ENCODE measurements at places on chromosomes 11 and 22.

GRCh38 chr11:101126551-101127196 lies 2.9 kb downstream of the PGR start:
- H3K36me3 ChIP-seq: no peaks in the 10 kb centered on the region
- H3K27me3 ChIP-seq: no peaks in the 10 kb centered on the region
- no peak for DNase-seq
- H3K4me1 ChIP-seq: no peaks in the 10 kb centered on the region
- no peak overlapping the region for H3K27ac ChIP-seq
- H3K4me3 ChIP-seq: no peak overlapping the region

- H3K27me3 ChIP-seq: peaks cover 8% of the 10 kb centered on the region
- no peak overlapping the region for H3K4me3 ChIP-seq
- no peak overlapping the region for H3K27ac ChIP-seq
- no peaks in the 10 kb centered on the region for H3K36me3 ChIP-seq
Measured at GRCh38 chr11:44398266-44399030, 88.5 kb upstream of the ALX4 start.

DNA sequence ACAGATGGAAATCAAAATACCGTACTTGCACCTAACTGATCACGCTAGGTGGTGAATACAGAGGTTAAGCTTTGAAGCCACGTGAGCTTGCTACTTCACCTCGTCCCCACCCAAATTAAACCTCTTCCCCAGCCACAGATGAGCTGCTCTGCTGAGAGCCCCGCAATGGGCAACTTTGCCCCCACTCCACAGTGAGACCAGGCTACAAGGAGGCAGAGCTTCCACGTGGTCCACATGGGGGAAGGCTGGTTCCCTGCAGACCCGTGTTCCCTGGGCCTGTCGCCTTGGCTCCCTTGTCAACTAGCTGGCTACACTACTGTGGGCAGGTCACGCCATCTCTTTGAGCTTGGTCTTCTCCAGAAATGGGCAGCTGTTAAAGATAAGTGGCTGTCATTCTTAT lies 10.9 kb downstream of the CD5 start:
- no peaks in the 10 kb centered on the region for H3K36me3 ChIP-seq
- no peak for DNase-seq
- no peak overlapping the region for H3K27ac ChIP-seq
- no peaks in the 10 kb centered on the region for H3K27me3 ChIP-seq
- no peak overlapping the region for H3K4me3 ChIP-seq

DNA sequence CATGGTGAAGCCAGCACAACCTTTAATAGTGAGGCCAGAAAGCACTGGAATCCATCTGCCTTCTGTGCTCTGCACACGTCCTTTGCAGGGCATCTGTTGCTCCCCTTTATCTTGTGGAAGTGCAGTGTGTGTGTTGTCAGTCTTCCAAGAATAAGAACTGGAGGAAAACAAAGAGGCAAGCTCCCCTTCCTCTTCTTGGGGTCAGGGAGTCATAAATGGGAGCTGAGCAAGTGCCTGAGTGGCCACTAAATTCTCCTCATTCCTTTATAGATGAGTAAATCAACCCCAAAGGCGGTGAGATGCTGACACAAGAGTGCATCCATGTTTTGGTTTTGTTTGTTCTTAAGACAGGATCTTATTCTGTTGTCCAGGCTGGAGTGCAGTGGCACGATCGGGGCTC lies 38.3 kb downstream of the WT1 start:
- DNase-seq: no peak
- H3K27ac ChIP-seq: no peak overlapping the region
- peaks cover 20% of the 10 kb centered on the region for H3K27me3 ChIP-seq
- H3K36me3 ChIP-seq: no peaks in the 10 kb centered on the region
- no peaks in the 10 kb centered on the region for H3K4me1 ChIP-seq

- no peak overlapping the region for H3K4me3 ChIP-seq
- no peaks in the 10 kb centered on the region for H3K4me1 ChIP-seq
Measured at GRCh38 chr11:23765682-23766252, 731.1 kb upstream of the LUZP2 start.

- H3K36me3 ChIP-seq: no peaks in the 10 kb centered on the region
- H3K27ac ChIP-seq: no peak overlapping the region
- H3K4me1 ChIP-seq: peaks cover 9% of the 10 kb centered on the region
- H3K4me3 ChIP-seq: no peak overlapping the region
- H3K27me3 ChIP-seq: no peaks in the 10 kb centered on the region
Measured at GRCh38 chr22:17164392-17165024, 5.4 kb upstream of the HDHD5 start.

- no peak overlapping the region for H3K27ac ChIP-seq
- 0 out of 2 replicates have a peak, but pooled peaks cover 6% of the 10 kb centered on the region for H3K27me3 ChIP-seq
- no peaks in the 10 kb centered on the region for H3K36me3 ChIP-seq
- no peak for DNase-seq
Measured at GRCh38 chr22:33917744-33918406, 2.4 kb downstream of the LARGE1 start.

GRCh38 chr11:60717956-60718355 lies 6.6 kb upstream of the MS4A18 start:
- H3K4me3 ChIP-seq: no peak overlapping the region
- no peak overlapping the region for H3K27ac ChIP-seq
- H3K27me3 ChIP-seq: peaks cover 7% of the 10 kb centered on the region
- no peaks in the 10 kb centered on the region for H3K4me1 ChIP-seq
- no peak for DNase-seq
- H3K36me3 ChIP-seq: no peaks in the 10 kb centered on the region

DNA sequence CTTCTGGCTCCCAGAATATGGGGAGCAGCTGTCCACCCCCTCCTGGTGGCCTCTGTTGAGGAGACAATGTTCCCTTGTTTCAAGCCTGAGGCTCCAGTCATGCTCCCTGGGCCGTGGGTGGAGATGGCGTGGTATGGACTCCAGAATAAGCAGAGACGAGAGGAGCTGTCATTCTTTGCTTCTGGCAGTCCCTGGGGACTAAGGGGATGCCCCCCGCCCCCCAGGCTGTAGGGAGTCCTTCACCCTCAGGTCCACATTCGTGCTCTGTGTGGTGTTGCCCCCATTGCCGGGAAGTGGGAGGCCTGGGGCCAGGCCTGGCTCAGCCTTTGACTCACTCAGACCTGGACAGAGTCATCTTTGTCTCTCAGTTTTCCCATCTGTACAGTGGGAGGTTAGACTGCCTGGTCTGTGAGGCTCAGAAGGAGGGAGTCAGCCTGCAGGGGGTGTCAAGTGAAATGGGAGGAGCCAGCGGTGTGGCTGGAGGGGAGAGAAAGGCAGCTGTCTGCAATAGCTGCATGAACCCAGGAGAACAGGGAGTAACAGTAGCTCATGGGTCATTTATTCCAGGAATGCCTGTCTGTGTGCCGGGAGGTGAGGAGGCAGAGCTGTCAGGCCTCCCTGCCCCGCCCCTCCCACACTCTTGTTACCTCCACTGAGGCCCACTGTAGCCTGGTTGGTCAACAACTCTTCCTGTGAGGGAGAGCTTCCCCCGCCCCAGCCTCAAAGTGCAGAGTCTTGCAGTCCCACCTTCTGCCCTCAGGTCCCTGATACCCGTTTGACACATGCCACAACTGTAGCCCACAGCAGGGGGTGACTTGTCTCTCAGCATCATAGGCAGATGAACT lies 6.3 kb downstream of the ARHGEF17 start:
- no peak for DNase-seq
- H3K27me3 ChIP-seq: no peaks in the 10 kb centered on the region
- H3K4me3 ChIP-seq: no peak overlapping the region
- H3K4me1 ChIP-seq: peaks cover 32% of the 10 kb centered on the region
- no peaks in the 10 kb centered on the region for H3K36me3 ChIP-seq
- no peak overlapping the region for H3K27ac ChIP-seq

DNA sequence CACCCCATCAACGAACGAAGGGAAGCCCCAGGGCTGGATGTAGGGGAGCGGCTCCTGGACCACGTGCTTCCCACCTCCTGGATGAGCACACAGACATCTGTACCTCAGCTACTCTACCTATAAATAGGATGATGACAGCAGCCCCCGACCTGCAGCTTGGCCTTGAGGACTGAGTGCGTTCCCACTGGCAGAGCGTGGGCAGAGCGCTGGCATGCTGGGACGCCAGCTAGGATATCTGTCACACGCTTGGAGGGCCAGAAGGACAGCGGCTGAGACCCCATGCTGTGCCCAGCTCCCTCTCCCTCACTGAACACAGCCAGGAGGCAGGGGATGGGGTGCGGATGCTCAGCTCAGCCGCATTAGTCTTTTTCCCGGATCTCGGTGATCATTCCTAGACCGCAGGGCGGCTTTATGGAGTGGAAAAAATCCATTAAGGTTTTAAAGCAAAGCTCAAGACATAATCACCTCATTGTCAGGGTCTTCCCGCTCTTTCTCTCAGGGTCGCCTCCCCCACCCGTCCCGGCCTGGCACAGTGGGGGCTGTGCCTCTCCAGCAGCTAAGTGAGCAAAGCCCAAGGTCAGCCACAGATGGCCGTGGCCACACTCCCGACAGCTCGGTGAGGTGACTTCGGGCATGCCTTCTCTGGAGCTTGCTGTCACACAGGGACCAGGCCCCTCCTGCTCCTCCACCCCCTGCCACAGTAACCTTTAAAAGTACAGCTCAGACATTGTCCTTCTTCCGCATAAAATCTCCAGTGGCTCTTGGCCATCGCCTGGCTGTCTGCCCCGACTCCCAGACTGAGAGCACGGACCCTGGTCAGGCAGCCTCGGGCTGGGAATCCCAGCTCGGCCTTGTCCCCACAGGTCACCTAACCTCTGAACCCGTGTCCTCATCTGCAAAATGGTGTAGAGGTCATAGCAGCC lies 69.6 kb upstream of the SHISAL1 start:
- DNase-seq: no peak
- no peak overlapping the region for H3K27ac ChIP-seq
- no peaks in the 10 kb centered on the region for H3K36me3 ChIP-seq
- H3K4me1 ChIP-seq: no peaks in the 10 kb centered on the region
- H3K4me3 ChIP-seq: no peak overlapping the region
- H3K27me3 ChIP-seq: peaks cover 7% of the 10 kb centered on the region

DNA sequence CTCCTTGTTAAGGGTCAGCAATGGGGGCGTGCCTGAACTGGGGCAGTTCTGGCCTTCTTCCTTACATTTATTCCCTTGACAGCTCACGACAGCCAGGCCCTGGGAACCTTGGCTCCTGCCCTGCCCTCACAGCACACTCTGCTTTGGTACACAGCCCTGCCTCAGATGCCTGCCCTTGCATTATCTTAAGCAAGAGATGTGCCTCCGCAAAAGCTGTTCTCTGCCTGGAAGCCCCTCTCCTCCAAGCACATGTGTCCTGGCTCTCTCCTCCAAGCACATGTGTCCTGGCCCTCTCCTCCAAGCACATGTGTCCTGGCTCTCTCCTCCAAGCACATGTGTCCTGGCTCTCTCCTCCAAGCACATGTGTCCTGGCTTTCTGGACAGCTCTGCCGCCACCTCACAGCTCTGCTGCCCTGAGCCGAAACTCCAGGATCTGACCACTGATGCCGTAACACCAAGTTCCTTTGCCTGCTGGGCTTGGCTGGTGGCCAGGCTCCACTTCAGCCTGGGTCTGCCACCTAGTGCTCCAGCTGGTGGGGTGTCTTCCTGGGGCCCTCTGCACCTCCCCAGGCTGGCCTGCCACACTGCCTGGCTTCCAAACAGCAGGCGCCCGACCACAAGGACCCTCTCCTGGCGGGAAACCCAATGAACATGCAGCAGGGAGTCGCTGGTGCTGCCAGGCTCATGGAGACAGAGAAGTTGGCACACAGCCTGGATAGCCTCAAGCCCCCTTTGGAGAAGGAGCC lies 53.0 kb downstream of the SCUBE1 start:
- no peaks in the 10 kb centered on the region for H3K27me3 ChIP-seq
- no peaks in the 10 kb centered on the region for H3K36me3 ChIP-seq
- H3K4me3 ChIP-seq: no peak overlapping the region
- H3K4me1 ChIP-seq: no peaks in the 10 kb centered on the region
- no peak for DNase-seq

GRCh38 chr11:117818041-117818873 lies 6.3 kb downstream of the FXYD2 start:
- H3K4me1 ChIP-seq: peaks cover 15% of the 10 kb centered on the region
- no peak overlapping the region for H3K4me3 ChIP-seq
- H3K36me3 ChIP-seq: no peaks in the 10 kb centered on the region
- H3K27me3 ChIP-seq: no peaks in the 10 kb centered on the region
